ENCODE measurements at places on chromosomes 7 and 10. TPM values are rescaled to one million over a fixed set of nuclear protein-coding genes. Genes with fewer than 3 reads are reported as not detected.

The GPR15LG gene
- not detected for total RNA-seq

The OPN4 gene
- not detected for total RNA-seq

The NEUROD6 gene
- total RNA-seq: not detected

The IFIT1 gene
- total RNA-seq: 0.19 TPM

The SFRP5 gene
- not detected for total RNA-seq

The GPR146 gene
- total RNA-seq: not detected

The CPVL gene
- total RNA-seq: 0.23 TPM

The OR2A1 gene
- not detected for total RNA-seq

The GBX1 gene
- not detected for total RNA-seq

The AQP1 gene
- total RNA-seq: not detected

The CYP3A4 gene
- total RNA-seq: not detected

The BRAF gene
- 13.9 TPM for total RNA-seq

The VWA2 gene
- 2.7 TPM for total RNA-seq

The CALML5 gene
- not detected for total RNA-seq

The MNX1 gene
- total RNA-seq: not detected

The LRGUK gene
- not detected for total RNA-seq

The UCN3 gene
- total RNA-seq: not detected

The TMEM236 gene
- 0.04 TPM for total RNA-seq
